ENCODE measurements at places on chromosomes 1 and 21.

DNA sequence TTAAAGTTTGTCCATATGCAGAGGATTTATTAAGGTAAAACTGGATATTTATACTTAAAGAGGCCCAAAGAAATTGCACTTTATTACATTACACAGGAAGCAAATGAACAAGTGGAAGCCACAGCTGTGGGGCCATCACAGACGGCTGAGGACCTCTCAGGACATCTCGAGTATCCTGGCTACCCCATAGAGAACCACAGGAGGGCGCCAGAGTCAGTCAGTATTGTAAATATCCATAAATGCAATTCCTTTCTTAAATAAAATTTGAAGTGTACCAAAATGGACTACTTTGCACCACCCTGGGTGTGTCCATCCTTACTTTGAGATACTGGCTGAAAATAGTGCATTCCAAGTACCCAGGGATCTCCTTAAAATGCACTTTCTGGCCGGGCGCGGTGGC, 257.2 kb downstream of the MRPL39 start:
- DNase-seq: no peak

- DNase-seq: no peak
These were observed 12.5 kb upstream of the UAP1 start for GRCh38 chr1:162549001-162549400.

GRCh38 chr21:32807717-32808380, 36.3 kb upstream of the PAXBP1 start:
- DNase-seq: no peak

DNA sequence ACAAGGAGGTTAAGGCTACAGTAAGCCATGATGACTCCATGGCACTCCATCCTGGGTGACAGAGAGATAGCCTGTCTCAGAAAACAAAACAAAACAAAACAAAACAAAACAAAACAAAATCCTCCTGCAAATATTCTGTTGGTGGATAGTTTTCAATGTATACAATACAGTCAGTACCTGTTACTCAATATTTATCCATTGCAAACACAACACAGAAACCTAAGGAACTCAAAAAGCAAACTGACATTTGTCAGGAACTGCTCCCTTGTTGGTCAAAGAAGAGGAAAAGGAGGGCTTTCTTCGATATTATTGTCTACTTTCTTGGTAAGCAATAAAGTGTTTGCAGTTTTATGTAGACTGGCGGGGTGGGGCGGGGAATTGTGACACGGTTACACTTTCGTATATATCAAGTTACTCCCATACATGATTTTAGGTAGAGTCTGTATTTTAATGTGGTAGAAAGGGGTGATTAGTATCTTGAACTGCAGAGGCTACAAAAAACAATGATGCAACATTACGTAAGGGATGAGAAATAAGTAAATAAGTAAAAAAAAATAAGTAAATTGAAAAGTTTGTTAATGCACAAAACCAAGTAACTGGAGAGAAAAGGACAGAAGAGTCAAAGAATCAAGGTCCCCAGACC, 31.8 kb downstream of the APP start:
- DNase-seq: no peak

- no peak for DNase-seq
These were observed 79.9 kb downstream of the LAMC1 start for GRCh38 chr1:183103147-183103546.

DNA sequence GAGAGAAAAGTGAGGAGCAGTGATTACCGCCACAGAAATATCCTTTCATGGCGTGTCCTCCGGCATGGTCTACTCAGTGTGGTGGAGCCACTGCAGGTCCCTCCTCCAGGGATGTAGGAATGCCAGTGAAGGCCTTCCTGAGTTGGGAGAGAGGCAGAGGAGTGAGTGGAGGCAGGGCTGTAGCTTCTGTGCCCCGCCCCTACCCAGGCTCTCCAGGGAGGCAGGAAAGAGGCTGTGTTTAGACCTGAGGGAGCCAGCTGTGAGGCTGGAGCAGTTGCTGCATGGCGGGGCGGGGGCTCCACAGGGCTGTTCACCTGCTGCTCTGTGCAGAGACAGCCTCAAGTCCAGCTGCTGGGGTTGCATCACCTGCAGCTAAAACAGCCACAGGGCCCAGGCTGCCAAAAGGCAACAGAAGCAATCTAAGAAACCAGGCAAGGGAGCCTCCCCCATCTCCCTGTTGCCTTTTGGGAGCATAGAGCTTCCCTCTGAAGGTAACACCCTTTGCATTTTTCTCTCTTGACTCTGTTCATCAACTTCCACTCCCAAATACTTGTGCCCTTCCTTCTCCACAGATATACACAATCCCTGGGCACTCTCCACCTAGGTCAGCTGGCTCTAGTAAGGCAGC, 801 bp upstream of the ANXA9 start:
- DNase-seq: no peak

DNA sequence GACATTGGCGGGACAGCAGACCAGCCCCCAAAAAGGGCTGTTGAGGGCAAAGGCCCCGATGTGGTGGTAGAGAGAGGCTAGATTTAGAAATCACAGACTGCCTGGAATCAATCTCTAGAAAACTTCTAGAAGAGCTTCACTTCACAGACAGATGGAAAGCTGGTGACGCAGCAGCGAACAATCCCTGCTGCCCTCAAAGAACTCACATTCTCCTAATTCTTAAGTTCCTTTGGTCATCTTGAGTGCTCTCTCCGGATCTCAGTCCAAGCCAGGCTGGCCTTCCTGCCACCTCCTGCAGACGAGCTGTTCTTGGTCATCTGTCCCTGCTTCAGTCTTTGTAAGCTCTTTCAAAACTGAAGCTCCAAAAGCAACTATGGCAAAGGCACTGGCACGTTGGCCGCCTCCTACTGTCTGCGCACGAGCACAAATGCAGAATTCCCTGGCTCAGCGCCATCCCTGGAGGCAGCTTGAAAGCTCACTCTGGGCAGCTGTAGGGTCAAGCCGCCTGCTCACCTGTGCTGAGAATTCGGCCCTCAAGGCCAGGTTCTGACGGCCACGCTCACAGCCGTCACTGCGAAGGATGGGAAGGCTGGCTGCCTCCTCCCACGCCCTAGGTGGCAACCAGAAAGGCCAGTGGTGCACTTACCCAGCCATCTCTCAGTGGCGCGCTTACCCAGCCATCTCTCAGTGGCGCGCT, 110.6 kb downstream of the NPHP4 start:
- no peak for DNase-seq

Data from CD4-positive, alpha-beta T cell treated with Interleukin-4 for 4 hours (primary cell).